ENCODE measurements at places on chromosomes 5 and 9.

DNA sequence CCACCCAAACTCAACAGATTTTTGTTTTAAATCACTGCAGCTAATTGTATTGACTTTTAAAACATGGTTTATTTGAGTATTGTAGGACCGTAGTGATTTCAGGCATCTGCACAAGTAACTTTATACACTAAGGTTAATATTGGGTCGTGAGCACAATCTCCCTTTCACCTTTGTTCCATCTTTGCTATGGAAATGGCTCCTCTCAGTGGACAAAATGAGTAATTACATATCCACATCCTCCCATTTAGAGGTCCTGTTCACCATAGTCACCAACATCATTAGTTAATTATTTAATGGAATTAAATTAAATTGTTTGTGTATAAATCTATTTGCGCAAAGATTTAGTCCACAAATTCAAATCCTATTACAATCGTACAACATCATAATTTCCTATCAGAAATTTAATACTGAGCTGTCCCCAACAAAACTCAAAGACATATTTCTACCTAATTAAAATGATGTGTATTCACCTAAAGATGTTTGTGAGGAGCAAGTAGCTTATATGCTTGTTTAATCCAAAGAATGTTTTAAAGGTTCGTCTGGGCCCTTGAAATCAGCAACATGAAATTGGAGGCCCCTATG, 173.0 kb upstream of the DAPK1 start:
- no peak for DNase-seq

DNA sequence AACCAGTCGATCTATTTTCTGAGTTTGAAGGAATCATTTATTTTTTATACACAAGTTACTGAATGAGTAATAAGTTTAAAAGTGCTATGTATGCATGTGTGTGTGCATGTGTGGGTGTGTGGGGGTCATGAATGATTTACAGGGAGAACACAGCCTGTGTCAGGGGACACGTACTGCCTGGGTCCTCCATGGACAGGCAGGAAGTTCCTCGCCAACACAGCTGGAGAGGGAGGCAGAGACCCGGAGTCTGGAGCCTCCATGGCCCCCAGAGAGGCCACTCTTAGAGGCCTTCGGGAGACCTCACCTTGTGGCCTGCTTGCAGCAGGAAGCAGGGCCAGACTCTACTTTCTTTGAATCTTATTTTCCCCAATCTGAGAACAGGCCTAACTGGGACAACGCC, 144.7 kb downstream of the GABBR2 start:
- no peak for DNase-seq

DNA sequence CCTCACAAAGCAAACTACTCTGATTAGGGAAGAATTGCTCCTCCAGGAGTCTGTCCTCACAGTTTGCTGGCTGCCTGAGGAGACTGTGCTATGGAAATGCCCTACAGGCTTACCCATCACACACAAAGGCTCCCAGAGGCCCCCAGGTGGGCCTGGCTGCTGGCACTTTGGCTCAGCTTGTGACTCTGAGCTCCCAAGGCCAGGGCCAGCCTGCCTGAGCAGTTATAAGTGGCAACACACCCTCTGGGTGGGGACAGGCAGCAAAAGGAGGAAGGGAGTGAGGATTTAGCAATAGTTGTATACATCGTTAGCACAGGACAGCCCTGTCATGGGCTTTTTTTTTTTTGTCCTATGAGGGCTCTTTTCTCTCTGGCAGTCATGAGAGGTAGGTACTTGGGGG, 103.5 kb downstream of the DAPK1 start:
- no peak for DNase-seq

- no peak for DNase-seq
Measured at GRCh38 chr9:133514460-133515239, 10.1 kb downstream of the MYMK start.

DNA sequence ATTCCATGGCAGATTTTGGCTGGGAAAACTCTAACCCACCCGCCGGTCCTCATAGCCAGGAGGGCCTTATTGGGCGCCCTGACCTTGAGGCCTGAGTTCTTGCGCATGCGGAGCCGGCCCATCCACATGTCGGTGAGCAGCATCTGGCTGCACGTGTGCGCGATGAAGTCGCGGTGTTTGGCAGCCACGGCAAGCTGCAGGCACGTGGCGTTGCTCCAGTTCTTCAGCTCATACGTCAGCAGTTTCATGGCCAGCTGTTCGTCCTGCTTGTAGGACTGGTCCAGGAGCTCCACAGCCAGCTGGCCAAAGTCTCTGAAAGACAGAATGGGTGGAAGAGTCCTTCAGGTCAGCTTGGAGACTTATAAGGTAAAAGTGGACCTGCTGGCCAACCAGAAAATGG, 204.3 kb upstream of the KLF9 start:
- no peak for DNase-seq

DNA sequence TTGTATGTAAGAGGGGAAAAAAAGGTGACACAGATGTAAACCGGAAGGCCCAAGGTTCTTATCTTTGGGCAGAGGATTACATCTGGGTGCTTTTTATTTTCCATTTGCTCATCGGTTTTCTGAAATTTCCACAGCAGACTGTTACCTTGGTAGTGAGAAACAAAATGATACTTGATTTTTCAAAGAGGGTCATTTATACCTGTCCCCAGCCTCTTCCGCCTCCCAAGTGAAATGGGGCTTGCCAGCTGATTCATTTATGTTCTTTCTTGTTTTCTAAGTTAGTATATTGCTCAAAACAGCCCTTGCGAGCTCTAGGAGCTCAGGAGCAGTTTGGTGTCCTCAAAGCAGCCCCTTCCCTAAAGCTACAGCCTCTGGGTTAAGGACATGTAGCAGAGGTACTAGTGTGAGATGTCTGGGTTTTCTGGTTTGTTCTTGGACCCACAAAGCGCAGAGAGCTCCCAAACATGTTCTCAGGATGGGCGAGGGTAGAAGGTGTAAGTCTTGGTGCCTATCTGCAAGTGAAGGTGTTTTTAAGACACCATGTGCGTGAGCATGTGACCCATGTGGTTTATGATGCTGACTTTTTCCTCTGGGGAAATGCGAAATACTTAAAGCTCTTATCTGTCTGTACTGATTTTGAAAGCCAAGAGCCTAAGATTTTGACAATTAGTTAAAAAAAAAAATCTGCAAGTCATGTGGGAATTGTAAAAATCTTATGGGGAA, 38.3 kb downstream of the DAPK1 start:
- DNase-seq = no peak

DNA sequence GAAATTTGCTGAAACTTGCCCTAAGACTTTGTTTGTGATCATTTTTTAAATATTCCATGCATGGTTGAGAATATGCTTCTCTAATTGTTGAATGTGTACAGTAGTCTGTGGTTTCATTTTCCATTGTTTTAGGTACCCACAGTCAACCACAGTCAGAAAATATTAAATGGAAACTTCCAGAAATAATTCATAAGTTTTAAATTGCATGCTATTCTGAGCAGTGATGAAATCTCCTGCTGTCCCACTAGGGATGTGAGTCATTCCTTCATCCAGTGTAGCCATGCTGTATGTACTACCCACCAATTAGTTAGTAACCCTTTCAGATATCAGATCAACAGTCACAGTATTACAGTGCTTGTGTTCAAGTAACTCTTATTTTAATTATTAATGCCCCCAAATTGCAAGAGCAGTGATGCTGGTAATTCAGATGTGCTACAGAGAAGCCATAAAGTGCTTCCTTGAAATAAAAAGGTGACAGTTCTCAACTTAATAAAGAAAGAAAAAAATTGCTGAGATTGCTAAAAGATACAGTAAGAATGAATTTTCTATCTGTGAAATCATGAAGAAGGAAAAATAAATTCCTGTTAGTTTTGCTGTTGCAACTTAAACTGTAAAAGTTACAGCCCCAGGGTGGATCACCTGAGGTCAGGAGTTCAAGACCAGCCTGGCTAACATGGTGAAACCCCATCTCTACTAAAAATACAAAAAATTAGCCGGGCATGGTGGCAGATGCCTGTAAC, 79.9 kb upstream of the FBXL17 start:
- DNase-seq = no peak

DNA sequence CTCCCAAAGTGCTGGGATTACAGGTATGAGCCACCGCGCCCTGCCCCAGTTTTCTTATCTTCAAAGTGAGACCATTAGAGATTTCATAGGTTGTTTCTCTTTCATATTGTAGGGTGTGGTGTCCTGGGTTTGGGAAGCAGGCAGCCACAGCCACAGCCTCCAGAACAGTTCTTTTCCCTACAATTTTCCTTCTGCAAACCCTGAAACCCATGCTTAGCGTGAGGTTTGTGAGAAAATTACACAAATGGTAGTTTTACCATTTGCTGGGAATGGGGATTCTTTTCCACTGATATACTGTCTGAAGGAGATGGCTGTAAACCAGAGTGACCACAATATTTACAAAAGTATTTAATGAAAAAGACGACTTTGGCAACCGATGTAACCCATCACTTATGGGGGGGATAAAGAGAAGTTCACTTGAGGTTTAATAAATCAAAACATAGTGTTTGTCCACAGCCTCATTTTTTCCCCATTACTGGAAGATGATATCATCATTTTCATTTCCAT, 26.7 kb upstream of the ECM2 start:
- no peak for DNase-seq

DNA sequence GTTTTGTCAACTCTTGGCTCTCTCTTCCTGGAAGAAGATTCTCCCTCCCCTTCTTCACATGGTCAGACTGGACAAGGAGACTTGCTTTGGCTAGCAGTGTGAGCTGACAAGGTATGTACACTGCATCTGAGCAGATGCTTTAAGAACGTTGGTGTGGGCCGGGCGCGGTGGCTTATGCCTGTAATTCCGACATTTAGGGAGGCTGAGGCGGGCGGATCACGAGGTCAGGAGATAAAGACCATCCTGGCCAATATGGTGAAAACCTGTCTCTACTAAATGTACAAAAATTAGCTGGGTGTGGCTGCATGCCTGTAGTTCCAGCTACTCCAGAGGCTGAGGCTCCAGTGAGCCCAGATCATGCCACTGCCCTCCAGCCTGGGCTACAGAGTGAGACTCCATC, 26.4 kb upstream of the SEMA5A start:
- no peak for DNase-seq

DNA sequence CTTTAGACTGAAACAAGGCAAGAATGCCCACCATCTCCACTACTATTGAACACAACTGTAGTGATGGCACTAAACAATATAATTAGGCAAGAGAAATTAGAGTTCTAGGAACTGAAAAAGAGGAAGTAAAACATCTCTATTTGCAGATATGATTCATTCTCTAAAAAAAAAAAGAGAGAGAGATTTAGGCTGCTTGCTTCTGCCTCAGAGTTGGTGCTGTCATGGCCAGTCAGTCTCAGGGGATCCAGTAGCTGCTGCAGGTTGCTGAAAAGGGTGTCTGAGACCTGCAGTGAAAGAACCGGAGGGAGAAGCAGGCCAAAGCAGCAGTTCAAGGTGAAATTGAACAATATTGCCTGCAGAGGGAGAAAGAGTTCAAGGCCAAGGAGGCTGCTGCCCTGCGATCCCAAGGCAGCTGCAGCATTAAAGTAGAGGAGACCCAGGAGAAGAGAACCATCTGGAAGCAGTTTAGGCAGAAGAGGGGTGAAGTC, 72.5 kb downstream of the AP3B1 start:
- no peak for DNase-seq

DNA sequence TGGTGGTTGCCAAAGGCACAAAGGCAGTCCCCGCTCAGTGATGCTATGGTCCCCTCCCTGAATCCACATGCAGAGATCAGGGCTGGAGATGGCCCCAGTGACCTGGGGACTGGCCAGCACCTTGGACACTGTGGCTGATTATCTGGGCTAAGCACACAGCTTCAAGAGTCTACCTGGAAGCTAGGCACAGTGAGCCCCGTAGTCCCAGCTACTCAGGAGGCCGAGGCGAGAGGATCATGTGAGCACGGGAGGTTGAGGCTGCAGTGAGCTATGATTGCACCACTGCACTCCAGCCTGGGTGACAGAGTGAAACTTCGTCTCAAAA, 8.3 kb upstream of the SCGB3A1 start:
- DNase-seq = no peak

DNA sequence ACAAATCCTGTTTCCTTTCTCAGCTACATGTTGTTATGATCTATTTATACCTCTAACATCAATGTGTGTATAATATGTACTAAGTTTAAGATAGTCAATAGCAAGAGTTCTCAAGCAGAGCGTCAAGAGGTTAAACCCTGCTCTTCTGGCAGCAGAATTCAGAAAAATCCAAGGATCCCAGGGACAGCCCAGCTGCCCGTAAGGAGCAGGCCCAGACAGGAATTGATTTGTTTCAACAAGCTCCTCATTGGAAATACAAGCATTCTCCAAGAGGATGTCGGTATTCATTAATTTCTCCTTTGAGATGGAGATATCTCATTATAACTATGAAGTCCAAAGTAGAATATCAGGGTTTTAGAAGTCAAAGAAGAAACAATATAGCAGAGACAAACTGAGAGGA, 14.9 kb downstream of the EFNA5 start:
- DNase-seq = no peak

DNA sequence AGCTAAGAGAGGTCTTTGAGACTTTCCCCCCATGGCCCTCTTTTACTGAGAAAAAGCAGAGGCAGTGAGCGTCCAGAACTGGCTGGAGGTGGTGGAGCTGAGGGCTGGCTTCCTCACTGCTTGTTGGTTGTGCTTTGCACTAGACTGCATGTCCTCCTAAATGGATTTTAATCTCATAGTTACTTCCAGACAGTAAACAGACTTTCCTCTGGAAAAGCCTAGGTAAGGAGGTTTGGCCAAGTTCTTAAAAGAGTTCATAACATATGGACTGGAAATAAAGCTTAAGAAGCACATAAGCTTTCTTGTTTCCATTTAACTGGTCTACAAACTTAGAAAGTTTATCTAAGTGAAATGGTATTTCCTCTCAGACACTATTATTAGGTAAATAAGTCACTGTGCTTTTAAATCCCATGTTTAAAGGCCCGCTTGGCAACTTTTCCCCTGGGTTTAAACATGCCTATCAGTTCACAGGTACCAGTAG, 2.0 kb downstream of the ASPN start:
- no peak for DNase-seq

GRCh38 chr5:141519605-141520565, 31.0 kb downstream of the PCDHGC5 start:
- no peak for DNase-seq

GRCh38 chr5:75461679-75462078, 49.8 kb downstream of the CERT1 start:
- no peak for DNase-seq

DNA sequence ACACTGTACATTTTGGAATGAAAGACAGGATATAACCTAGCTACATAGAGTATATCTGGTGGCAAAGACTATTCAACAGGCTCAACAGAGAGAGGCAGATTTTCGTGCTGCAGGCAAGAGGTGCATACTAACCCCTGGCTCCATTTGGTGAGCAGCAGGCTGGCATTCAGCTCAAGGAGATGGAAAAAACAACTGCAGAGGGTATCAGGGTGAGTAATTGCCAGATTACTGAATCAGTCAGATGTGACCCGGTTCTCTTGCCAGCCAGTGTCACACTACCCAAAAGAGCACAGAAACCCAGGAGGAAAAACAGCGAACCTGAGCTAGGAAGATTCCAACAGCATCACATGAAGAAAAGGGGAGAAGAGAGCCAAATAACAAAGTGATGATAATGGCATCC, 130.4 kb upstream of the PRLR start:
- DNase-seq = no peak

DNA sequence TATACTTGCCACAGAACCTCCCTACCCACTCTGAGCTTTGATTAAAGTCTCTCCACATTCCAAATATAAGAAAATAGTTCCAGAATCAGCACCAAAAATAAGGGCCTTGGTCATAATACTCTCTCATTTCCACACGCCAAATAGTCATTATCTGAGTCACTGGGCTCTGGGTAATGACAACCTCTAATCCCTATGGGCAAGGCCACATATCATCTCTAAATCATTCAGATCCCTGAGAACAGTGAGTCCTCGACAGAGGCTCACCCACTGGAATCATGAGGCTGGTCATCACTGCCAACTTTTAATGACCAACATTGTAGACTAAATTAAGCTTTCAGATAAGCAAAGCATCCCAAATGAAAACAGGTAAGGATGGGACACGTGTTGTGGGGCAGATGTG, 28.1 kb downstream of the FAM114A2 start:
- no peak for DNase-seq

Measured in T-helper 2 cell (primary cell).